Thoracic aorta (tissue), 2 donors: ENCODE measurements at places on chromosomes 2 and 18. TPM values are rescaled to one million over a fixed set of nuclear protein-coding genes. Genes with fewer than 3 reads are reported as not detected.
A peak's percentile ranks its signal among the peaks of the same experiment; 100 is the strongest.

GRCh38 chr2:15943378-15944280 is 3.3 kb downstream of the MYCN start:
- no peak overlapping the region for H3K27ac ChIP-seq
- peaks cover 30% of the 10 kb centered on the region for H3K4me1 ChIP-seq
- H3K4me3 ChIP-seq = no peak overlapping the region
- H3K36me3 ChIP-seq = no peaks in the 10 kb centered on the region
- peaks cover 11% of the 10 kb centered on the region for H3K27me3 ChIP-seq

- H3K27me3 ChIP-seq = no peaks in the 10 kb centered on the region
- peak overlapping the region; percentile 71 for H3K4me3 ChIP-seq
- H3K36me3 ChIP-seq = no peaks in the 10 kb centered on the region
- H3K4me1 ChIP-seq = no peaks in the 10 kb centered on the region
Measured at GRCh38 chr2:38959938-38960608, 70.4 kb downstream of the ARHGEF33 start.

DNA sequence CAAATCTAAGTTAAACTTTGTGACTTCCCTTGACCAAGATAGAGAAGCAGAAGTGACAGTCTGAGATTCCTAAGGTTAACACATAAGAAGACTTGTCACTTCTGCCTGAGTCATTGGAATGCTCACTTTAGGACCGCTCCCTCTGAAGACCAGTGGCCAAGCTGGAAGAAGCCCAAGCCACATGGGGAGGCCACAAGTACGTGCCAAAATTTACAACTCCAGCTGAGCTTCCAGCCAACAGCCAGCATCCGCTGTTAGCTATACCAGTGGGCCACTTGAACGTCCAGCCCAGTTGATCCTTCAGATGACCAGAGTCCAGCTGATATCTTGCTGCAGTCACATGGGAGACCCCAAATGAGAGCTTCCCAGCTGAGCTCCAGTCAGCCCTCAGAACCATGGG is 18.1 kb upstream of the ANTXR1 start:
- H3K27ac ChIP-seq = no peak overlapping the region
- no peak overlapping the region for H3K4me3 ChIP-seq
- H3K27me3 ChIP-seq = no peaks in the 10 kb centered on the region
- H3K4me1 ChIP-seq = no peaks in the 10 kb centered on the region

- DNase-seq = no peak
- H3K27me3 ChIP-seq = no peaks in the 10 kb centered on the region
- no peaks in the 10 kb centered on the region for H3K36me3 ChIP-seq
Measured at GRCh38 chr2:43152741-43153647, 73.4 kb downstream of the ZFP36L2 start.

- H3K27ac ChIP-seq = no peak overlapping the region
- no peaks in the 10 kb centered on the region for H3K36me3 ChIP-seq
- peaks cover 3% of the 10 kb centered on the region for H3K4me1 ChIP-seq
- no peak overlapping the region for H3K4me3 ChIP-seq
Measured at GRCh38 chr2:165864296-165864695, 70.2 kb upstream of the GALNT3 start.

- no peaks in the 10 kb centered on the region for H3K36me3 ChIP-seq
- H3K27ac ChIP-seq = no peak overlapping the region
Measured at GRCh38 chr18:68533641-68534040, 181.3 kb downstream of the TMX3 start.

DNA sequence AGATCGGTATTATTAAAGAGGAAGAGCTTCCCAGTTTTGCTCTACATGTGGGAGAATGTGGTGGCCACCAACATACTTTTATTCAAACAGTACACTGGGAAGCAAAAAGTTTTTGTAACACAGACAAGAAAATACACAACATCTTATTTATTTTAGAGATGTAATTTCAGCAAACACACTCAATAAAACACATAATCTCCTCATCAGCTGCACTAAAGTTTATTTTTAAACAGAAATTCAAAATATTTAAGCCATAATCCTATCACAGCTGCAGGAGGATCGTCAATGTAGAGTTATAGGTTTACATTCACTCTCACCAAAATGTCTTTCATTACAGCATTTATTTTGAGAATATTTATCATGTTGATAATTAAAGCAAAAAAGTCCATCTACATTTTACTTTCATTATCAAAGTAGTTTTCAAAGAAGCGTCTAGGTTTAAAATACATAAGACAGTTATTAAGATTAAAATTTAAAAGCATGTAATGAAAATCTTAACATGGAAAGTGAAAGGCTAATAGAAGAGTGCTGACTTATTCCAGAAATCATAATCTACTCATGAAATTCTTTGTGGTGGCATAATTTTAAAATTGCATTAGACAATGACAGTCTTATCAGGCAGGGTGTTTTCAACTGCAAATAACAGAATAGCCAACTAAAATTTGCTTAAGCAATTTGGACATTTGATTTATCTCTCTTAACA is 61.0 kb downstream of the ANKRD44 start:
- no peak overlapping the region for H3K4me3 ChIP-seq
- no peaks in the 10 kb centered on the region for H3K36me3 ChIP-seq
- H3K27me3 ChIP-seq = no peaks in the 10 kb centered on the region

DNA sequence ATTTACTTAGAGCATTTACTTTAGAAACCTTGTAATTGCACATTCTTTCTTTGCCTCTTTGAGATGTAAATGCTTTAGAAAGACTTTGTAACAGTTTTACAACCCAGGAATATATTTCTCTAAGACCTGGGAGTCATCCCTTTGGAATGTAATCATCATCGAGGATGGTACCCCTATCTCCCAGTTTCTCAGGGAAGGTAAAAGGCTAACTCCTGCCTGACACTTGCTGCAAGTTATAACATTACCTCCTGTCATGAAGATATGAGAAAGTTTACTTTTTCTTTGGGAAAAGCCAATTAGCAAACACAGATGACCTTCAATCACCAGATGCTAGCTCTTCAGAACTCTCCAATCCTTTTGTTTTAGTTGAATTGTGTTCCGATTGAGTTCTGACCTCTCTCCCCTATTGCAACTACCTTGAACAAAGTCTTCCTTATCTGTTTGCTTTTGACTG is 420.3 kb upstream of the FSIP2 start:
- no peak overlapping the region for H3K4me3 ChIP-seq
- no peak for DNase-seq
- H3K27ac ChIP-seq = no peak overlapping the region

GRCh38 chr2:120625865-120626560 is 109.7 kb upstream of the GLI2 start:
- H3K4me1 ChIP-seq = peaks cover 11% of the 10 kb centered on the region
- H3K27ac ChIP-seq = peak overlapping the region; percentile 40
- peak; percentile 45 for DNase-seq
- H3K36me3 ChIP-seq = no peaks in the 10 kb centered on the region

DNA sequence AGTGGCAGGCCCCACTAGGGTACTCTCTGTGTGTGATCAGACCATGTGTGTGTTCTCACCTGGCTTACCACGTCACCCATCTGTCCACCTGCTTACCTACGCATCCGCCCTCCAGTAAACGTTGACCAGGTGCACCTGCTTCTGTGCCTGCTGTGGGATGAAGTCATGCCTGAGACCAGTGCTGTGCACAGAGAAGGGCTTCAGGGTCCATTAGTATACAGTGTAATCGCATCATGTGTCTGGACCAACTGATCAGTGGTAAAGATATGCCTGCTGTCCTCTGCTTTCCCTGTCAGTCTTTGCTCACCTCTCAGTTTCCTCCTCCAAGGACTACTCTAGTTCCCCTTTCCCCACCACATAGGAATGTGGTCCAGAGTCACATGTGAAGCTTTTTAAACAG is 109.3 kb downstream of the FHOD3 start:
- no peaks in the 10 kb centered on the region for H3K36me3 ChIP-seq
- no peak overlapping the region for H3K4me3 ChIP-seq
- DNase-seq = no peak
- H3K27ac ChIP-seq = no peak overlapping the region
- peaks cover 4% of the 10 kb centered on the region for H3K4me1 ChIP-seq

- peaks cover 2% of the 10 kb centered on the region for H3K4me1 ChIP-seq
- no peaks in the 10 kb centered on the region for H3K27me3 ChIP-seq
- no peaks in the 10 kb centered on the region for H3K36me3 ChIP-seq
- no peak overlapping the region for H3K27ac ChIP-seq
- no peak for DNase-seq
- no peak overlapping the region for H3K4me3 ChIP-seq
Measured at GRCh38 chr2:26978061-26978596, 7.7 kb downstream of the MAPRE3 start.

DNA sequence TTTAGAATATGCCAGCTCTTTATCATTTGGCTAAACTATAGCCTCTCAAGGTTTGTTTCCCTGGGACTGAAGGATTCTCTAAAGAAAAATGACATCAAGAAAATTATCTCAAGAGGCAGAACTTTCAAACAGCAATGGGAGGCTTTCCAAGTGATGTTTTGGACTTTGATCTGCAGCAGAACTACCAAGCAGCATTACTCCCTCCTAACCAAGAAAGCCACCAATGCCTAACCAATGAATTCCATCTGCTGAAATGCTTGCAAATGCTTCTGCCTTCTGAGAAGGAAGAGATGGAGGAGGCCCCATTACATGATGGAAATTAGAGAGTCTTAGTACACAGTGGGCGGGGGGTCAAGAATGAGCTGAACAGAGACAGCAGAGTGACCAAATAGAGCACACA is 95.1 kb upstream of the SLC35G4 start:
- no peaks in the 10 kb centered on the region for H3K4me1 ChIP-seq
- no peaks in the 10 kb centered on the region for H3K27me3 ChIP-seq
- no peak for DNase-seq
- no peak overlapping the region for H3K27ac ChIP-seq

GRCh38 chr2:55301277-55301676 is 32.2 kb upstream of the MTIF2 start:
- no peaks in the 10 kb centered on the region for H3K27me3 ChIP-seq
- peaks cover 2% of the 10 kb centered on the region for H3K36me3 ChIP-seq
- no peaks in the 10 kb centered on the region for H3K4me1 ChIP-seq
- no peak for DNase-seq
- H3K27ac ChIP-seq = no peak overlapping the region
- no peak overlapping the region for H3K4me3 ChIP-seq

DNA sequence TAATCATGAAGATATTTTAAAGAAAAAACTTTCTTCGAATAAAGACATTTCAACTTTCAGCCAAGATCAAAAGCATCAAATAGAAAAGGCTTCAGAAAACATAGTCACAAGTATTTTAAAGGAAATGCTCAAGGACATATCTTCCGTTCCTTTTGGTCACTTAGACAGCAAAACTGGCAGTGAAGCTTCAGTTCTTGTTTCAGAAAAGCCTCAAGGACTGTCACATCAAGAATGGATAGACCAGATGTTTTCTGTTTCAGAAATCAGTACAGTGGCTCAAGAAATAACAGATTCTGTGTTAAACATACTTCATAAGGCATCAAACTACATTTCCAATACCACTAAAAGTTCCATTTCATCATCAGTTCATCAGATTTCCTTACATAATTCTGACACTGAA is 51.8 kb downstream of the FSIP2 start:
- no peaks in the 10 kb centered on the region for H3K36me3 ChIP-seq
- H3K4me3 ChIP-seq = no peak overlapping the region
- H3K27ac ChIP-seq = no peak overlapping the region
- DNase-seq = no peak
- H3K27me3 ChIP-seq = no peaks in the 10 kb centered on the region
- no peaks in the 10 kb centered on the region for H3K4me1 ChIP-seq

DNA sequence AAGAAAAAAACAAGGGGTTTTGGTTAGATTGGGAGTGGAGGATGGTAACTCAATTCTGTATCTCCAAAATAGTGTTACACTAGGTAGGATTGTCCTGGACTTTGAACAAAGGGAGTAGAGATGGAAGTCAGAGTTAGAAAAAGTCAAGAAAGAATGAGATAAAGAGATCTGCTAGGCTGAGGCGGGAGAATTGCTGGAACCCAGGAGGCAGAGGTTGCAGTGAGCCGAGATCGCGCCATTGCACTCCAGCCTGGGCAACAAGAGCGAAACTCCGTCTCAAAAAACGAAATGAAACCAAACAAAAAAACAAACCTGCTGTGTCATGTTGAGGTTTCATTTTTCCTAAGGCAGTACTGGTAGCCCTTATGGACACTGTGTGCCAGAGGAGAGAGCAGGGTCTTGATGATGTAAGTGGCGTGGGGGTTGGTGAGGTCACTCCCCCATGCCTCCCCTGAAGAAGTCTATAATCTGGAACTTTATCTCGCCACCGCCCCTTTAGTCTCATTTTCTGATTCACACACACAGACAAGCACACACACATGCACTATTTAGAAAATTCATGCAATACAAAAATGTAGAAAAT is 10.5 kb downstream of the DRC1 start:
- no peak overlapping the region for H3K27ac ChIP-seq
- no peaks in the 10 kb centered on the region for H3K4me1 ChIP-seq
- no peaks in the 10 kb centered on the region for H3K36me3 ChIP-seq
- peak overlapping the region; percentile 56 for H3K4me3 ChIP-seq
- no peaks in the 10 kb centered on the region for H3K27me3 ChIP-seq

DNA sequence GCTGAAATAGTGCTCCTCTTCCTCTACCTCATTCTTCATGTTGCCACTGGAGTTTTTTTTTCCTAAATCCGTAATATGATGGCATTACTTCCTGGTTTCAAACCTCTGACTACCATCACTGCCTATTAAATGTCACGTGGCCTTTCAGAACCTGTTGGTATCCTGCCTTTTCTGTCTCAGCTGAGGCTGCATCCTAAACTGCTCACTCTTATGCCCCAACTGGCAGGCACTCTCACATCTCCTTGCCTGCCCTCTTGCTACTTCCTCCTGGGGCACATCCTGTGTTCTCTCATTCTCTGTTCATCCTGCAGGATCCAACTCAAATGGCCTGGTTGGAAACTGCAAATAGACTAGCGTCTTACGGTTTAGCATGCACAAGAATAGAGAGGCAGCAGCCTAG is 468.1 kb upstream of the FANCL start:
- no peak overlapping the region for H3K4me3 ChIP-seq
- no peaks in the 10 kb centered on the region for H3K4me1 ChIP-seq
- H3K27me3 ChIP-seq = no peaks in the 10 kb centered on the region

- no peak overlapping the region for H3K4me3 ChIP-seq
- no peaks in the 10 kb centered on the region for H3K36me3 ChIP-seq
- peaks cover 25% of the 10 kb centered on the region for H3K4me1 ChIP-seq
- no peak overlapping the region for H3K27ac ChIP-seq
- no peaks in the 10 kb centered on the region for H3K27me3 ChIP-seq
Measured at GRCh38 chr2:217431577-217432269, 571.1 kb downstream of the TNS1 start.

DNA sequence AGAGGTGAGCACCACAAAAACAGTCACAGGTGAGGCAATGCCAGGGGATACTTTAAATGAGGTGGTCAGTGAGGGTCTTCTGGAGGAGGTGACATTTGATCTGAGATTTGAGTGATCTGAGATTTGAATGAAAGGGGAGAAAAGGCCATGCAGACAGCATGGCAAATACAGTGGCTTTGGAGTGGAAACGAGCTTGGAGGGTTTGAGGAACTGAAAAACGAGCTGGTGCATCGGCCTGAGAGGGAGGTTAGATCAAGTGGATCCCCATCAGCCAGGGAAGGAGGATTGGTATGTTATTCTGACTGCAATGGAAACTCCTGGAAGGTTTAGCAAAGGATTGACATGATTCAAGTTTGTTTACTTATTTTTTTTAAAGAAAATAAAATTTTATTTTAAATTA is 245.1 kb downstream of the KCNS3 start:
- no peak for DNase-seq
- no peaks in the 10 kb centered on the region for H3K36me3 ChIP-seq
- H3K27ac ChIP-seq = no peak overlapping the region
- peaks cover 30% of the 10 kb centered on the region for H3K4me1 ChIP-seq
- H3K27me3 ChIP-seq = no peaks in the 10 kb centered on the region

The DLGAP1 gene
- total RNA-seq = 7.3 TPM

The EFR3B gene
- total RNA-seq = 1.4 TPM
